ENCODE measurements at places on chromosomes 16 and 17.

DNA sequence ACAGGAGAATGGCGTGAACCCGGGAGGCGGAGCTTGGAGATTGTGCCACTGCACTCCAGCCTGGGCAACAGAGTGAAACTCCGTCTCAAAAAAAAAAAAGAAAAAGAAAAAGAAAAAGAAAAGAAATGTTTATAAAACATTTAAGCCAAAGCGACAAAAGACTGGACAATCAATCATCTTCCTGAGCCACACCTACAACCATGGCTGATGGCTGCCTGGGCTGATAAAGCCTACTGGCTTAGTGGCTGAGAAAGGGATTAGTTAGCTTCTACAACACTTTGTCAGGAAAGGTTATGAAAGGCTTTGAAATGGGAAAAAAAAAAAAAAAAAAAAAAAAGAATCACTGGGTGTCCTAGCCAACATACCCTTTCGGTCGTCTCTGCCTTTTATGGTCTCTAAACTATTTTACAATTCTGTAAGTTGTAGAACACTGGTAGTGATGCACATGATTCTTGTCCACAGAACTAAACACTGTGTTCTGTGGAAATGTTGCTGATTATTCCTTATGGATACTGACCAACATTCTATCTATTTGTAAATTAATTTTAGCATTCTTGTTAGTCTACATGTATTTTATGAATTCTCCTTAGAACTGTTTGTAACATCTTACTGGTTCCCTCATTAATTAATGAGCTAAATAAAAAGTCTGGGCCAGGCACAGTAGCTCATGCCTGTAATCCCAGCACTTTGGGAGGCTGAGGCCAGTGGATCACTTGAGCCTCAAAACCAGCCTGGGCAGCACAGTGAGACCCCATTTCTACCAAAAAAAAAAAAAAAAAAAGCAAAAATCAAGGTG, 45.5 kb downstream of the ZZEF1 start:
- DNase-seq: no peak

GRCh38 chr17:57481910-57482391, 225.6 kb downstream of the MSI2 start:
- no peak for DNase-seq

DNA sequence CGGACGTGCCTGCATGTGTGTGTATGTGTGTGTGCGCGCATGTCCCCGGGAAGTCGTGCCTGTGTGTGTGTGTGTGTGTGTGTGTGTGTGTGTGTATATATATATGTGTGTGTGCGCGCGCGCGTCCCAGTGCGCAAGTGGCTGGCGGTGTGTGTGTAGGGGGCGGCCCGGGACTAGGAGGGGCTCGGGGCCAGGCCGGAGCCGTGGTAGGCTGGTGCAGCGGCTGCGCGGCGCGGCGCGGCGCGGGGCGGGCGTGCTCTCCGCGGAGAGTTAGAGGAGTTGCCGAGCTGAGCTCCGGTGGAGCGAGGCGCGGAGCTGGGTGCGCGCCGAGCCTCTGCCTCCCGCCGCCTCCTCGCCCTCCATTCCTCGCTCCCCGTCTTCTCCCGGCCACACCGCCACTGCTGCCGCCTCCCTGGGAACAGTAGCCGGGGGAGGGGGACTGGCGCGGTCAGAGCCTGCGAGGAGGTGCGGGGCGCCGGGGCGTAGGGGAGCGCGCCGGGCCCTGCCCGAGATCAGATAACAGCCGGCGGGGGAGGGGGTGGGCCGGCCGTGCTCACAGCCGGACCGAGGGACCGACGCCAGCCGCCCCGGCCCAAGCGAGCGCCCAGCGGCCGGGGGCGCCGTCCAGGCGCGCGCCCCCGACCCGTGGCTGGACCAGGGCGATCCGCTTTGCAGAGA, at the start of gene KCNJ12:
Gene KCNJ12 (plus strand): TSS at position 277 of the 678 bp plus-strand sequence. CDS start 38,986 bp downstream, outside the sequence.
- DNase-seq: peak; percentile 71

- no peak for DNase-seq
These were observed 75.9 kb downstream of the USP22 start for GRCh38 chr17:20966870-20967269.

- no peak for DNase-seq
These were observed 5.8 kb upstream of the GSE1 start for GRCh38 chr16:85607321-85607765.

Data from left ventricle myocardium superior (tissue), 1 donor.